ENCODE measurements at places on chromosomes 11 and 22.

DNA sequence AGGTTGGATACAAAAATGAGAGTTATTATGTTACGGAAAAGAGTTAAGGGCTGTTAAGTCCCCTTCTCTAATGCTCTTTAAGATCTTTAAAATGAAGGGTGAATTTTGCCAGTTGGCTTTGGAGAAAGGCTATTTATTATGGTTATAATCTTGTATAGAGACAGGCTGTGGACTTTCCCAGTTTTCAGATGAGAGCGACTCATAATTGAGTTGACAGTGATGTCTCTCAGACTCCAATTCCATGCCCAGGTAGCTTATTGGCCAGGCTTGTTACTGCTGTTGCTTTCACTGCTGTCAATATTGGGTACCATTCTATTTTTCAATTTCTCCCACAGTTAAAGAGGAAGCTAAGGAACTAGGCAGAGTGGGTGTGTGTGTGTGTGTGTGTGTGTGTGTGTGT, 13.1 kb downstream of the ENDOD1 start:
- DNase-seq = no peak

- no peak for DNase-seq
These were observed 31.9 kb downstream of the MAML2 start for GRCh38 chr11:96311120-96311568.

GRCh38 chr11:66443602-66444001, 5.0 kb upstream of the MRPL11 start:
- DNase-seq = no peak

DNA sequence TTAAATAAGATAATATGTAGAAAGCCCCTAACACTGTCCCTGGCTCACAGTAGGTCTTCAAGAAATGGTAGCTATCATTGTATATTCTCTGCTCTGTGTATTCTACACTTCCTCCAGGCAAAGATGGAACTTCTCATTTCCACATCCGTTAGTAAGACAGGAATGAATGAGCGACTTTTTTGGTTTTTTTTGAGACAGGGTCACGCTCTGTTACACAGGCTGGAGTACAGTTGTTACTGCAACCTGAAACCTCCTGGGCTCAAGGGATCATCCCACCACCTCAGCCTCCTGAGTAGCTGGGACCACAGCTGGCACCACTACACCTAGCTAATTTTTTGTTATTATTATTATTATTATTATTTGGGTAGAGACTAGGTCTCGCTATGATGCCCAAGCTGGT, 2.3 kb upstream of the CLPB start:
- DNase-seq = no peak

DNA sequence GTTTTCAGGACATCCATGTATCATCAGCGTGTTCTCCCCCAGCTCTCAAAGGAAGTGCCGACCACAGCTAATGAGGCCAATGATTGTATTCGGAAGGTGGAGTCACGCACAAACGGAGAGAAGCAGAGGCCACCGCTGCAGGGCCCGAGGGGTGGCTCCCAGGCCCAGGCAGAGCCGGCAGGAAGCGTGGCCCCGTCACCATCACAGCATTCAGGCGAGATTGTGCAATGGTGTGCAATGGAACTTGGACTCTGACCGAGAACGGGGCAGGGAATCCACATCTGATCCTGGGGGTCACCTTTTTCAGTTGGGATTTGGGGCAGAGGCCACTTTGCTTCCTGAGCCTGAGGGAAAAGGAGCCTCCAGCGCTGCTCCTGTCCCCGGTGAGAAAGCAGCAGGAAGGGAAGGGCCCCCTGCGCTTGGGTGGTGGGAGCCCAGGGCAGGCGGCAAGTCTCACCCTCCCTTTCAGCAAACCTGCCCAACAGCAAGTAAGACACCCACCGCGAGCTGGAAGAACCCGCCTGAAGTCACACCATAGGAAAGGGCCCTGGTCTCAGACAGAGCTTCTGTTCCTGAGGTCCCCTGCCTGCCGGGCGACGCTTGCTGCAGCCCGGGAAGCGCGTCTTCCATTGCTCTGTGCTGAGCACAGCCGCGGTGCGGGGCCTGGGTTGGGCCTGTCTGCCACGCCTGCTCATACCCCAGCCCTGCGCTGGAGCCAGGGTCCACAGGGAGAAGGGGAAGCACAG, 1430.7 kb downstream of the BRD1 start:
- no peak for DNase-seq

DNA sequence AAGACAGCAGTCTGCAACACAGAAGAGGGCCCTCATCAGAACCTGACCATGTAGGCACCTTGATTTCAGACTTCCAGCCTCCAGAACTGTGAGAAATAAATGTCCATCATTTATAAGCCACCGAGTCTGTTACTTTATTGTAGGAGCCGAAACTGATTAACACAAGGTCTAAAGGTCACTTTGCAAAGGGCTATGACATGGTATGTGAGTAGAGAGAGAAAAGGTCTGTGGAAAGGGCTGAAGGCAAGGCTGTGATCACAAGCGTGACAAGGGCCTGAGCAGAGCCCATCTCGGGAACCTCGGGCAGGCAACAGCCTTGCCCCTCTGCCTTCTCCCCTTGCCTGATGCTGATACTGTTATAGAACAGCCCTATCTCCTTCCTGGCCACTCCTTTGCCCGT, 73.4 kb upstream of the TEAD1 start:
- no peak for DNase-seq

DNA sequence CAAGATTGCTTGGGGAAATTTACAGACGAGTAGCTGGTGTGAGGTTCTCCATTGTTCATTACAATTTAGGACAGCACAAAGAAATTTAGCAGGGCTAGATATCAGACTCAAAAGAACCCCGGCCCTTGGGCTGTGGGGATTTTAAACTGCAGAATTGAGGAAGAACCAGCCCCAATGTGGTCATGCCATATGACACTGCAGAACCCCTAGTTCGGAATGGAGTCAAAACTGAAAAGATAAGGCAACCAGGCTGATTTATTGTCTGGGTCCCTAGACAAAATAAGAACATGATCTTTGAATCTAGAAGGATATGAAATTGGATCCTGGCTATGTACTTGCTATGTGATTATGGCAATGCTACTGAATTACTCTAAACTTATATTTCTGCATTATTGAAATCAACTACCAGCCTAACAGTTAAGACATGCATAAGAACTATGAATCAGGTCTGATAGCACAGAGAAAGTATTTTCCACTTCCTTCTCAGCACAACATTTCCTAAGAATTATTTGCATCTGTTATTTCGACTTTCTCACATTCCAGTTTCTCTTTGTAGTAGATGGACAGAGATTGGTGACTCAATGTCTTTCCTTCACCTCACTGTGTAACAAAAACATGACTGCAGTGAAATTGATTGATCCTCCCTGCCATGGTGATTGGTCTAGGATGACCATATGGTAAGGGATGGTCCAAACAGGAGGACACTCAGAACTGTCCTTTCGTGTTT, 13.2 kb downstream of the MMP3 start:
- DNase-seq = no peak

DNA sequence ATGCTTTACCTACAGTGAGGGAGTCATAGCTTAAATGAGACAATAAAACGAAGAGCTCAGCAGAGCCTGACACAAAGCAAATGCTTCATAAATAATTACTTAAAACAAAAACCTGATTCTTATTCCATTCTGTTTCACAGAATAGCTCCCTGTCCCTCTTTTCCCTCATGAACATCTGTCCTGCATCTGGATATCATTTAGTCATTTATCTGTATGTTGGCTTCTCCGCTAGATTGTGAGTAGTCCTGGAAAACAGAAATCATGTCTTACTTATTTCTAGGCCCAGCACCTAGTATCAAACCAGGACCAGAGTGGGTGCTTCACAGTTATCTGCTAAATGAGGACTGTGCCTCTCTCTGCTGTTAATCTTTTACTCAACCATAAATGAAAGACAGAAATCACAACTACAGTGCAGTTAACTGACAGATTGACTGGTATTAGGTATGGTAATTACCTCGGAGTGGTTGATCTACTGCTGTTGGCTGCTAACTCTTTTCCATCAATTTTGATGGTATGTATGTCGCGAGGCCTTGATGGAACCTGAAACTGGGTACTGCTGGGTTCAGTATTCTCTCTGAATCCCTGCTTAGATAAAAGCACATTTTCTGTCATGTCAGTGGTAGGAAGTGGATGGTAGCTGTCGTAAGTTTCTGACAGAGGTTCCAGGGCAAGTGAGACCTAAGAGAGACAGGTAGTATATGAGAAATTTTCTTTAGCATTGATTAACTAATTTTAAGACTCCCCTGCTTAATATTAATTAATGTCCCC, 31.5 kb downstream of the C2CD3 start:
- DNase-seq = no peak

DNA sequence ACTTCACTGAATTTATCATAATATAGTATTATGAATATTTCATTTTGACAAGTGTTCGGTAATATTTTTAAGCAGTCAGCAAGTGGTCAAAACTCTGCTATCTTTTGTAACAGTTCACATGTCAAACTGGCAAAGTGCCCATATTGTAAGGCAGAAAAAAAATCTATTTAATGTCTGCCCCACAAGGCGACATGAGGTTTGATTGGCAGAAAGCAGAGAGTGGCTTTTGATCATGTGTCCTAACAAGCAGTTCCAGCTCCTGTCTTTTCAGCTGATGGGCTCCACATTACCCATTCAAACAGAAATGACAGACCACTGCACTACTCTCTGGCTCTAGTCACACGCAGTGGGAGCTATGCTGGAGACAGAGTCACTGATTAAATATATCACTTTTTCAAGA, 59.0 kb downstream of the SOX6 start:
- no peak for DNase-seq

Data from activated CD4-positive, alpha-beta T cell treated with anti-CD3 and anti-CD28 coated beads for 1 hour (primary cell).